ENCODE measurements at places on chromosomes 6 and 20. TPM values are rescaled to one million over a fixed set of nuclear protein-coding genes. Genes with fewer than 3 reads are reported as not detected.

Gene GSTA4
- 22.1 TPM for total RNA-seq

Gene BPIFB2
- total RNA-seq: not detected

Gene ZGPAT
- 21.8 TPM for total RNA-seq

Gene GSTA3
- not detected for total RNA-seq

Gene FAM217A
- total RNA-seq: not detected

Gene FAM110A
- total RNA-seq: 2.8 TPM

Gene C20orf96
- 3.6 TPM for total RNA-seq

Gene SLC52A3
- not detected for total RNA-seq

Gene ATP6V1G2
- 3.7 TPM for total RNA-seq

Gene BCAS4
- total RNA-seq: 20.7 TPM

Gene SSTR4
- not detected for total RNA-seq

Gene FAM162B
- 10.2 TPM for total RNA-seq

All from HFFc6 (cell line).